ENCODE measurements at places on chromosomes 3 and 15.

DNA sequence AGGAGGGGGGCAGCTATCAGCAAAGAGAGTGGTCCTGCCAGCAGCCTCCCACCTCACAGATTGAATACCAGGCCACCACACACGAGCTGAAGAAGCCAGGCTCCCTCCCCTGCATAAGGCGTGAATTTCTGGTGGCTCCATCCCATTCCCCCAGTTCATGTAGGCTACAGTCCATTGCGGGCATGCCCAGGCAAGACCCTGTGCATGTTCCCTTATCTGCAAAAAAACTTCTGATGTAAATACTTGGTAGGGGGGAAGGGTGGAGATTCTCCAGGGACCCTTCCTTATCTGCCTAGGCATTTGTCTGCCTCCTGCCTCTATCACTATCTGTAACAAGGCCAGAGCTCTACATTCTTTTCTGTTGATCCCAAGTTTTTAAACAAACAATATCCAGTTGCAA lies 27.6 kb upstream of the UBP1 start:
- peak; percentile 9 for DNase-seq
- H3K4me3 ChIP-seq = no peak overlapping the region
- no peaks in the 10 kb centered on the region for H3K27me3 ChIP-seq
- H3K27ac ChIP-seq = no peak overlapping the region

- H3K4me3 ChIP-seq = no peak overlapping the region
- no peak overlapping the region for H3K27ac ChIP-seq
- DNase-seq = no peak
- H3K27me3 ChIP-seq = no peaks in the 10 kb centered on the region
- H3K36me3 ChIP-seq = no peaks in the 10 kb centered on the region
- no peaks in the 10 kb centered on the region for H3K4me1 ChIP-seq
These were observed 22.2 kb upstream of the RHO start for GRCh38 chr3:129506231-129506742.

DNA sequence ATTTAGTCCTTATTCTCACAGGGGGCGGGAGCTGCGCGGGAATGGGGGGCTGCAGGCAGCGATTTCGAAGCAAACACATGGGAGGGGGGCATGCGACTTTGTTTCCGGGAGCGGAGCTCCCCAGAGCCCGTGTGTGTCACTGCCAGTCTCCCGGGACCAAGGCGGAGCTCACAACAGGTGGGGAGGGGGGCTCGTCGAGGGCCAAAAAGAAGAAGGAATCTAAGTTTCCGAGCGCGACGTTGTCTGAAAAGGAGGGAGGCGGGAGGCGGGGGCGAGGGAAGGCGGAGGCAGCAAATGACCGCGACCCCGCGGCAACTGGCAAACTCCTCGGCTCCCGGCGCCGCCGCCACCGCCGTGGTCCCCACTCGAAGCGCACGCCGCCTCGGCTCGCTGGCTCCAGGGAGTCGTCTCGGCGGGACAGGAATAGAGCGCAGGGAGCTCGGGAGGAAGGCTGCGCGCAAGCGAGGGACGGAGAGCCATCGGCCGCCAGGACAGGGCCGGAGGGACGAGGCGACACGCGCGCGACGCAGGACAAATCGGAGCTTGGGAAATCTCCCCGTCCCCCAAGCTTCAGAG lies 1.4 kb downstream of the FOXP1 start:
- peak overlapping the region; percentile 80 for H3K4me3 ChIP-seq
- peaks cover 33% of the 10 kb centered on the region for H3K27me3 ChIP-seq
- peaks cover 27% of the 10 kb centered on the region for H3K4me1 ChIP-seq
- DNase-seq = peak; percentile 88
- no peak overlapping the region for H3K27ac ChIP-seq
- H3K36me3 ChIP-seq = no peaks in the 10 kb centered on the region

GRCh38 chr3:190709351-190709773 lies 153.1 kb downstream of the GMNC start:
- no peaks in the 10 kb centered on the region for H3K27me3 ChIP-seq
- peaks cover 26% of the 10 kb centered on the region for H3K4me1 ChIP-seq
- H3K4me3 ChIP-seq = no peak overlapping the region
- DNase-seq = no peak

DNA sequence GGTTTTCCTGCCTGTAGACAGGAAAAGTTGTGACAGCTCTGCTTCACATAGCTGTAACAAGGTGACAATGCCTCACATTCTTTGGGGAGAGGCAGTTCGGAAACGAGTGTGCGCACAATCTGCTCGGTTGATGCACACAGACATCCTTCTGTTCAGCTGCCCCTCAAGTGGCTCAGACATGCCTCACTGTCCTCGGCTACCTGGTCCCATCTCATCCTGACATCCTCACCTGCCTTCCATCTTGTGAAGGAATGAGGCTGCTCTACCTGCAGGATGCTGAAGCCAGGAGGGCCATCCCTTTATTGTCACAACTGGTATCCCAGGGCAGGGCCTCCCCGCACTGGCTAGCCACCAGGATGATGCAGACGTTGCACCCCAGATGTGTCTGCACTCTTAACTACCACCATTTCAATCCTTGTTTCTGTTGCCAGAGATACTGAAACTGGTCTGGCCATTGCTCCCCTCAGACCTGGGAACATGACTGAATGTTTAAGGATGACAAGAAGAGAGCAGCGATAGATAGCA lies 19.4 kb downstream of the SRPRB start:
- H3K4me3 ChIP-seq = no peak overlapping the region
- DNase-seq = no peak
- H3K36me3 ChIP-seq = peaks cover 11% of the 10 kb centered on the region
- H3K27ac ChIP-seq = no peak overlapping the region
- H3K27me3 ChIP-seq = no peaks in the 10 kb centered on the region

GRCh38 chr15:67805666-67806516 lies 19.4 kb upstream of the SKOR1 start:
- H3K27me3 ChIP-seq = no peaks in the 10 kb centered on the region
- H3K27ac ChIP-seq = no peak overlapping the region
- no peaks in the 10 kb centered on the region for H3K36me3 ChIP-seq
- peaks cover 14% of the 10 kb centered on the region for H3K4me1 ChIP-seq
- no peak for DNase-seq

GRCh38 chr3:37913522-37913921 lies 51.8 kb downstream of the CTDSPL start:
- H3K27ac ChIP-seq = no peak overlapping the region
- H3K4me3 ChIP-seq = no peak overlapping the region

GRCh38 chr3:17151598-17152373 lies 267.0 kb downstream of the PLCL2 start:
- no peak for DNase-seq
- no peaks in the 10 kb centered on the region for H3K27me3 ChIP-seq
- H3K27ac ChIP-seq = no peak overlapping the region
- no peaks in the 10 kb centered on the region for H3K4me1 ChIP-seq

- H3K4me3 ChIP-seq = no peak overlapping the region
- H3K27ac ChIP-seq = no peak overlapping the region
- no peak for DNase-seq
- H3K36me3 ChIP-seq = no peaks in the 10 kb centered on the region
- peaks cover 18% of the 10 kb centered on the region for H3K4me1 ChIP-seq
- H3K27me3 ChIP-seq = no peaks in the 10 kb centered on the region
These were observed 171.1 kb downstream of the RORA start for GRCh38 chr15:61057830-61058529.

GRCh38 chr15:78149068-78149804 lies at the start of gene IDH3A:
TSS of gene IDH3A (plus strand) at chr15:78149362. CDS start at chr15:78149404, 42 bp downstream.
- peak within 1 kb of the TSS; percentile 63 for H3K4me3 ChIP-seq
- H3K27me3 ChIP-seq = peaks cover 8% of the 10 kb centered on the region
- no peaks in the 10 kb centered on the region for H3K36me3 ChIP-seq
- H3K4me1 ChIP-seq = peaks cover 15% of the 10 kb centered on the region

DNA sequence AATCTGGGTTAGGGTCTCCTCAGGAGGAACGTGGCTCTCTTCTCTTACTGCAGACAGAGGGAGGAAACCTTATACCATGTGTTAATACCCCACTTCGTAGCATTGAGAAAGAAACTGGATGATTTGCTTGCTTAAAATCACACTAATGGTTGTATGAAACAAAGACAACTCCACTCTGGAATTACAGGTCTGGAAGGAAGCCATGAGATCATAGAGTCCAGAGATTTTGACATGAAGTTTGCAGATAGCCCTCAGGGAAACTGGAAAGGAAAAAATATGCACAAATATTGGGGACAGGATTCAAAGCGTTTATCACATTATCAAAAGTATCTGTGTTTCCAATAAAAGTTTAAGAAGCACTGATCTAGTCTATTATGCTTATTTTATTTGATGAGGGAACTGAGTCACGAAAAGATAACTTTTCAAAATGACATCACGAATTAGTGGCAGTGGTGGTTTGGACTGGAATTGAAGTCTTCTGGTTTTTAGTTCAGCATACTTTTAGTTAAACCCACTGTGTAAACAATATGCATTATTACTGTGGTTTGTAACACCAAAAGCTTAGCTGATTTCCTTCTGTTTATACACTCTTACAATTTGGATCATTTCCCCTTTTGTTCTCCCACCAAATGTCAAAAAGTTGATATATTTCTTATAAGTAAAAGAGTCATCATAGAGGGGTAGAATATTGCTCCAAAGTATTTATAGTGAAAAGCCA lies 16.8 kb downstream of the FGF7 start:
- H3K4me3 ChIP-seq = no peak overlapping the region
- no peaks in the 10 kb centered on the region for H3K27me3 ChIP-seq
- H3K36me3 ChIP-seq = no peaks in the 10 kb centered on the region
- H3K27ac ChIP-seq = no peak overlapping the region
- DNase-seq = no peak

DNA sequence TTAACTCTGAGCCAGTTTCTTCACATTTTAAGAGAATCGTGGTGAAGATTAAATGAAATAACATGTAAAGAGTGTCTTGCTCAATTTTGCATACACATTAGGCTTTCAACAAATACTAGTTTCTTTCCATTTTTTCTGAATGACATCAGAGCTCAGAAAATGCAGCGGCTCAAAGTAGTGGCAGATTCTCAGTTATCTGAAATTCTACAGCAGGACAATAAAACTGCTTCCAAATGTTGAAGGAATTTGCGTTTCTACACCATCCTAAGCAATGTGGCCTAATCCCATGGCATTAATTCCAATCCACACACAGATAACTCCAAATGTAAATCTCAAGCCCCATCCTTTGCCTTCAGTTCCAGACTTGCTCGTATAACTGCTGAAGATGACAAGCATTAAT lies 115.8 kb downstream of the PLCH1 start:
- H3K36me3 ChIP-seq = no peaks in the 10 kb centered on the region
- DNase-seq = no peak
- H3K27ac ChIP-seq = peak overlapping the region; percentile 40
- H3K4me3 ChIP-seq = no peak overlapping the region
- peaks cover 27% of the 10 kb centered on the region for H3K4me1 ChIP-seq

GRCh38 chr3:13133471-13133981 lies 60.3 kb upstream of the IQSEC1 start:
- no peaks in the 10 kb centered on the region for H3K36me3 ChIP-seq
- H3K27me3 ChIP-seq = no peaks in the 10 kb centered on the region

DNA sequence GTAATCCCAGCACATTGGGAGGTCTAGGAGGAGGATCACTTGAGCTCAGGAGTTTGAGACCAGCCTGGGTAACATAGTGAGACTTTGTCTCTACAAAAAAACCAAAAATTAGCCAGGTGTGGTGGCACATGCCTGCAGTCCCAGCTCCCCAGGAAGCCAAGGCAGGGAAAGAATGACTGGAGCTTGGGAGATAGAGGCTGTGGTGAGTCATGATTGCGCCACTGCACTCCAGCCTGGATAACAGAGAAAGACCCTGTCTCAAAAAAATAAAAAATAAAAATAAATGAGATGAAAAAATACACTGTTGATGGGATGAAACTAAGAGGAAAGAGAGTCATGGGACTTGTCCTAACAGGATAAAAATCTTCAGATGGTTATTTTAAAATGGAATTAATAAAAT lies 137.6 kb downstream of the IMPG2 start:
- DNase-seq = no peak
- no peaks in the 10 kb centered on the region for H3K36me3 ChIP-seq
- H3K27me3 ChIP-seq = no peaks in the 10 kb centered on the region
- no peak overlapping the region for H3K4me3 ChIP-seq
- H3K4me1 ChIP-seq = no peaks in the 10 kb centered on the region

DNA sequence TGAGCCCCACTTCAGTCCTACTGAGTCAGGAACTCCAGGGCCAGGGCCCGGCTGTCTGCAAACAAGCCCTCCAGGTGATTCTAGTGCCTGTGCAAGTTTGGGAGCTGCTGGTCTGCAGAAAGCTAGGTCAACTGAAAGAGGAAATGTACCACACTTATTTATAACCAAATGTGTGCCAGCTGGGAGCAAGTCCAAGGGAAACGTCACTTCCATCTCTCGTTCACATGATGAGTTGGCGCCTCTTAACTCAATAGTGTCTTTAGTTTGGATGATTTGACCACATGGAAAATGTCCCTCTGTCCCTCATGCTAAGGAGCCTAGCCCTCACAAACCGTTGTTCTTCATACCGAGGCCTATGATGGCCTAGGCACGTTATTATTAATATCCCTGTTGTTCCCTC lies 43.2 kb downstream of the GOLGA8S start:
- H3K27ac ChIP-seq = no peak overlapping the region
- no peak for DNase-seq
- no peaks in the 10 kb centered on the region for H3K4me1 ChIP-seq
- no peaks in the 10 kb centered on the region for H3K36me3 ChIP-seq

DNA sequence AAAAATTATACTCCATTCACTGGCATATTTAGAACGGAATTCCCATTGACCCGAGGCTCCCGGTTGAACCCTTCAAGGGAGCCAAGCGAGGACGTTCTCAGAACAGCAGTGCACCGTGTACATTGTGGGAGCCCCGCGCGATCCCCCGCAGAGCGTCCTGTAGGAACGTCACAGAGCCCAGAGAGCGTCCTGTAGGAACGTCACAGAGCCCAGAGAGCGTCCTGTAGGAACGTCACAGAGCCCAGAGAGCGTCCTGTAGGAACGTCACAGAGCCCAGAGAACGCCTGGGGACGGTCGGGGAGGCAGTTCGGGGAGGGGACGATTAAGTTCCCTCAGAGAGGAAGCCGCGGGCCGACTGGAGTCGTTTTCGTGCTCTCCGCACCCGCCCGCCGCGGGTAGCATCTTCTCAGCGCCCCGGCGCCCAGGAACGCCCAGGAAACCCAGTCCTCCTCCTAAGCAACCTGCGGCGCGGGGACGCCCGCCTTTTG lies 506 bp upstream of the ATP1B3 start:
- H3K4me1 ChIP-seq = peaks cover 14% of the 10 kb centered on the region
- peak overlapping the region; percentile 71 for H3K4me3 ChIP-seq
- H3K27me3 ChIP-seq = no peaks in the 10 kb centered on the region
- no peaks in the 10 kb centered on the region for H3K36me3 ChIP-seq
- peak overlapping the region; percentile 84 for H3K27ac ChIP-seq

- H3K36me3 ChIP-seq = no peaks in the 10 kb centered on the region
- H3K4me1 ChIP-seq = no peaks in the 10 kb centered on the region
- no peak overlapping the region for H3K27ac ChIP-seq
- no peak for DNase-seq
- no peak overlapping the region for H3K4me3 ChIP-seq
These were observed 112.4 kb upstream of the STT3B start for GRCh38 chr3:31420311-31420710.

- no peak overlapping the region for H3K27ac ChIP-seq
- H3K36me3 ChIP-seq = no peaks in the 10 kb centered on the region
- H3K4me1 ChIP-seq = no peaks in the 10 kb centered on the region
- DNase-seq = no peak
These were observed 29.8 kb downstream of the DTWD1 start for GRCh38 chr15:49650676-49651075.

Data from GM23338 (cell line).